ENCODE measurements at places on chromosomes 11 and 22.

DNA sequence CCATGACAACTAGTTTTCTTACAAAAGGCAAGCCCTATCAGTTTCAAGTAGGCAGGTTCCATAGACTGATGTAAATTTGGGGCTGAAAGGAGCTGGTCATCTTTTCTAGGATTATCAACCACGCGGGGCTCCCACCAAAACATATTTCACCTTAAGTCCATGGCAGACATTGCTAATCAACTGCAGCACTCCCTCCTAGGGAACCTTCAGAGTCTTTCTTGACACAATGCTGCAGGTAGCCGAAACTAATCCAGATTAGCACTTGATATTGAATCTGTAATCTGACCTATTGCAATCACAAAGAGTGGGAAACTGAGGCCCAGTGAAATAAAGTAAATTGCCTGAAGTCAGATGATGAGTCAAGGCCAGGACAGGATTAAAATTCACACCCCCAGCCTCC, 32.5 kb downstream of the MN1 start:
- no peak for DNase-seq

GRCh38 chr11:88435415-88435814, 97.9 kb upstream of the CTSC start:
- DNase-seq, result peak; percentile 42

DNA sequence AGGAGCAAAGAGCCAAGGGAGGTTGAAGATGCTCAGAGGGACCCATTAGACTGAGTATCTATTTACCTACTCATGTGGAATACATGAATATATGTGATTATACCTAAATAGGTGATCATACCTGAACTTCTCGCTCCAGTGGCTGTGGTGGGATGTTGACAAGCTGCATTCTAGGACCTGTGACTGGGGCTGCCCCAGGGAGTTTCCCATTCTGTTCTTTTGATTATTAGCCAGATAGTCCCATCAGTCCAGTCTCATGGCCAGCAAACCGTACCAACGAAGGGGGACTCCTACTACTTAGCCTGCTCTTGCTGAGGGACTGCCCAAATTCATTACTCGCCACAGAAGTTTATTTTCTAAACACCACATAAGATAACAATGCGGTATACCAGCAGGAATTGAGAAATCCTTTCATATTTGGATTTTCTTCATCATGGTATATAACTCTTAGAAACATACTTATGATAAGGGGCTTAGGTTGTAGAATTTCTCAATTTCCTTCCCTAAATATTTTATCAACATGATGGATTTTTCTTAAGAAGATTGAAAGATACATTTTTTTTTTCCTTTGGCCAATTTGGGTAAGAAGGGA, 273.9 kb downstream of the NTM start:
- DNase-seq, result no peak

GRCh38 chr11:33307984-33308383, 50.8 kb downstream of the HIPK3 start:
- no peak for DNase-seq

DNA sequence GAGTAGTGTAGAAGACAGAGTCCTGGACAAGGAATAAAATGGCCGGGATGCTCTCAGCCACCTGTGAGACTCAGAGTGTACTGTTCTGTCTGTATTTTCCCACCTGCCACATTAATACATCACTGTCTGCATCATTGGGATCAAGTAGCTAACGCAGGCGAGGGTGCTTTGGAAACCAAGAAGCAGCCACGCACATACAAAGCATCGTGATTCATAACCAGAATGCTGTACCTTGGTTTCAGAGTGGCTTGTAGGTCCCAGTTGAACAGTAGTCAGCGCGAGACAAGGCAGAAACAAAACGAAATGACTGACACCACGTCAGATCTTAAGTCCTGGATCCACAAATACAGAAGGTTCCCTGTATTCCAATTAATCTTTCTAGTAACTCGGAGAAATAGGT, 198.3 kb downstream of the GRIK4 start:
- DNase-seq, result peak; percentile 54

DNA sequence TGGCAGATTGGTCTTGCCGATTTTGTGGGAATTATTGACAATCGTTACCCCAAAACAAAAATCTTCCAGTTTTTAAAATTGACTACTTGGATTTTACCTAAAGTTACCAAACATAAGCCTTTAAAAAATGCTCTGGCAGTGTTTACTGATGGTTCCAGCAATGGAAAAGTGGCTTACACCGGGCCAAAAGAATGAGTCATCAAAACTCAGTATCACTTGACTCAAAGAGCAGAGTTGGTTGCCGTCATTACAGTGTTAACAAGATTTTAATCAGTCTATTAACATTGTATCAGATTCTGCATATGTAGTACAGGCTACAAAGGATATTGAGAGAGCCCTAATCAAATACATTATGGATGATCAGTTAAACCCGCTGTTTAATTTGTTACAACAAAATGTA, 37.2 kb downstream of the IGLL1 start:
- no peak for DNase-seq

DNA sequence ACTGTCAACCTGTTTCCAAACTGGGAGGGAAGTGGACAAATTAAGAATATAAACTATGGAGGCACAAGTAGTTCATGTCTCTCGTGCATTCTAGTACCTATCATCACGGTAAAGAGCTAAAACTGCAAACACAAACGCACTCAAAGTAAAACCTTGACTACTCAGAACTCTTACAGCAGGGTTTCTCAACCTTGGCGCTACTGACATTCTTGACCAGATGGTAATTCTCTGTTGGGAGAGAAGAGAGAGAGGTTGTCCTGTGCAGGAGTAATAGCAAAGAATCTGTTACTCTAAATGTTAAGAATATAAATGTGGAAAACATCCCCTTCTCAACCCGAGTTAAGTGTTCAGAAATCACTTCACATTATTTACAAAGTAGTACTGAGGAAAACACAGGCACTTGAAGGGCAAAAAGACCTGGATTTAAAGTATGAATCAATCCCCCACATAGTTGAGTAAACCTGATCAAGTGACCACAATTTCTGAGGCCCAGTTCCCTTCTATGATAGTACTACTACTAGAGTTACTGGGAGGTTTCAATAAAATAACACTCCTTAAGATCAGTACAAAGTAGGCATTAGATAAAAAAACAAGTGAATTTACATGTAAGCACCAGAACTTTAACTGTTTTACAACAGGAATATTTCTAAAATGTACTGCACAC, 73.1 kb upstream of the ARHGAP32 start:
- no peak for DNase-seq

- DNase-seq, result no peak
These were observed 46.3 kb upstream of the SEZ6L start for GRCh38 chr22:26122920-26123468.

- no peak for DNase-seq
These were observed 30.3 kb downstream of the DKK3 start for GRCh38 chr11:11978098-11978637.

- no peak for DNase-seq
These were observed 4.5 kb downstream of the GSTT2 start for GRCh38 chr22:23984430-23984829.

DNA sequence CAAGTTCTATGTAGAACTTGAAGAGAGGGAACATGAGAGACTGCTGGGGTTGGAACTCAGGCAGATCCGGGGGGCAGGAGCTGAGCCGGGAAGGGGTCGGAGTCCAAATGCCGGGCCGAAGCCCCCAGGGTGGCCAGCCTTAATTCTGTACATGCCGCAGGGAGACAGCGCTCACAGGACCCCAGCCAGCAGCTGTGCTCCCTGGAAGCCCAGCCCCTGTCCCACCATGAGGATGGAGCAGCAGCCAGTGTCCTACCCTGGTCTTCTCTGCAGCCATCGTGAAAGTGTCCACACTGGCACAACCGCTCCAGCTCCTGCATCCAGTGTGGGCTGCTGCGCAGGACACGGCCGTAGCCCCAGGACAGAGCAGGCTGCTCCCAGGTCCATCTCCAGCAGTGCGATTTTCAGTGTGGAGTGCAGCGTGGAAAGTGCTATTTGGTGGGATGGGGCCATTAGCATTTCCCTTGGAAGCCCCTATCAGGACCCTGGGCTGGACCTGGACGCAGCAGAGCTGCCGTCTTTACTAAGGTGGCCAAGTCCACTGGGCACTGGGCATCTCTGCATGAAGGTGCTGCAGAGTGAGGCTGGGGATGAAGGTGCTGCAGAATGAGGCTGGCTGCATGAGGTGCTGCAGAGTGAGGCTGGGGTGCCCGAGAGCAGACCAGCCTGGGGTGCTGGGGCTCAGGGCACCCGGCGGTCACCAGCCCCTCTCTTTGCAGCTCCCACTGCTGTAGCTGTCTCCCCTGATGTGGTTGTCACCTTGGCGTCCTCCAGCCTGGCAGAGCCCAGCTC, 737.4 kb downstream of the BRD1 start:
- DNase-seq, result no peak

- no peak for DNase-seq
These were observed 21.9 kb downstream of the IGSF9B start for GRCh38 chr11:133934599-133935550.

DNA sequence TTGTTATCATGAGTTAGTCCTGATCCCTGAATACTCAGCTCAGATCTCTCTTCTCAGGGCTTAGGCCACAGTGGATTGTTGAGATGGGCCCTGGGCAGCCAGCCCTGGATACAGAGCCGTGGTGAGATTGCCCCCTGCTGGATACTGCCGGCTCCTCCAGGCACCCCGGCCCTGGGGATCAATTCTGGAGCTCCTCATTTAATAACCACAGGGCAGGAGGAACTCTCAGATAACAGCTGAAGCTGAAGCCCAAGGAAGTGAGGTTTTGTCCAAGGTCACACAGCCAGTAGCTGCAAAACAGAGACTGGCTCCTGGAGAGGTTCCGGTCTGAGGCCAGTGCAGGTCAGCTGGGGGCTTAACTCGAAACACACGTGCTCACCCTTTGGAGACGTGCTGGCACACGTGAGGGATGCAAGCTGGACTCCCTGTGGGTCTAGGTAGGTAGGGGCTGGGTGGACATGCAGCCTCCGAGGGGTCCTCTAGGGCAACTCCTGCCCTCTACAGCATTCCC, 16.0 kb downstream of the USH1C start:
- DNase-seq, result peak; percentile 40

DNA sequence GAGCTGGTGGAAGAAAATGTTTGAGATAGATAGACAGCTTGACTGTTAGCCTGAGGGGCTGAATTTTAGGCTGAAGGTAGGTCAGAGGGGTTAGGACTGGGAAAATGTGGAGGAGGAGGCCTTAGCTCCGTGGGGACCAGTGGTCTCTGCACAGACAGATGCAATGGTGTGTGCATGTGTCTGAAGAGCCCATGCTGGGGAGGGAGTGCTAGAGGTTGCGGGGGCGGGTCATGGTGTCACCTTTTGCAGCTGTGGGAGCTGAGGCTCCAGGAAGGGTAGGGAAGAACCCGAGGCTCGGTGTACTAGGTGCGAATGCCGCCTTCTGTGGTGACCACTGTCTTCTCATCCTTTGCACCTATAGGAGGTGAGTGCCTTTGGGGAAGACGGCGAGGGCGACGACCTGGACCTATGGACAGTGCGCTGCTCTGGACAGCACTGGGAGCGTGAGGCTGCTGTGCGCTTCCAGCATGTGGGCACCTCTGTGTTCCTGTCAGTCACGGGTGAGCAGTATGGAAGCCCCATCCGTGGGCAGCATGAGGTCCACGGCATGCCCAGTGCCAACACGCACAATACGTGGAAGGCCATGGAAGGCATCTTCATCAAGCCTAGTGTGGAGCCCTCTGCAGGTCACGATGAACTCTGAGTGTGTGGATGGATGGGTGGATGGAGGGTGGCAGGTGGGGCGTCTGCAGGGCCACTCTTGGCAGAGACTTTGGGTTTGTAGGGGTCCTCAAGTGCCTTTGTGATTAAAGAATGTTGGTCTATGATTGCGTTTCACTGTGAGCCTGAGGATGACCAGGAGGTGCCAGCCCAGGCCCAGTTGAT, 1.6 kb downstream of the SDF2L1 start:
- no peak for DNase-seq

GRCh38 chr22:19178065-19178656, 375 bp downstream of the SLC25A1 start:
- peak; percentile 20 for DNase-seq

GRCh38 chr11:129373489-129373953, 2.1 kb upstream of the BARX2 start:
- no peak for DNase-seq

DNA sequence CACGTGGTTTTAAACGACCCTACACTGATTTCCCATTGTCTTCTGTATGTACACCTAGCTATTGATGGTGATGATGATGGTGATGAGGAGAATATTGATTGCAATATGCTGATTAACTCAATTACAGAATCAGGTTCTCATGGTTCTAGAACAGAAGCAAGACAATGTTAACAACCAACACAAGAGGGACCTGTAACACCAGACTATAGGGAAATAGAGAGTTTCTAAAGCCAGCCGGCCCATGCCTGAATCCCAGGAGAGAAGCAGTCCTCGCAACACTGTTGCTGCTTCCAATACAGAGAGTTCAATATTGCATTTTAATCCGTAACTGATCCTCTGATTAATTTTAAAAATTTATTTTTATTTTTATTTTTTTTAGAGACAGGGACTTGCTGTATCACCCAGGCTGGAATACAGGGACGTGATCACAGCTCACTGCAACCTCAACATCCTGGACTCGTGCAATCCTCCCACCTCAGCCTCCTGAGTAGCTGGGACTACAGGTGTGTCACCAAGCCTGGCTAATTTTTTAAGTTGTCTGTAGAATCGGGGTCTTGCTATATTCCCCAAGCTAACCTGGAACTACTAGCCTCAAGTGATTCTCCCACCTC, 22.2 kb upstream of the UBASH3B start:
- no peak for DNase-seq

DNA sequence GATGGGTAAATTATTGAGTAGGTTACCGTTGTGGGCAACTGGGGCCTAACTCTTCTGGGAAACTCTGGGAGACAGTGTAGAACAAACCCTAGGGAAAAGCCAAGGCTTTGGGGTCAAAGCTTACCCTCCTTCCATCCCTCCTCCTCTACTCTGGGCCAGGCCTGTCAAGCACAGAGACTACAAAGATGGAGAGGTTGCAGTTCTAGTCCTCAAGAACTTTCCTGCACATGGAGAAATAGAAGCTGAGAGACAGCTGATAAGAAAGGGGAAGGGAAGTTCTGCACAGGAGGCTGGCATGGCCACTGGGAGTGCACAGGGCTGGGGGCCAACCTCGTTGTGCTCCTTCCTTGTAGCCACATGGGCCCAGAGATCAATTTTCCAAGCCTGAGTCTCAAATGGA, 67.2 kb upstream of the ALX4 start:
- DNase-seq, result no peak

DNA sequence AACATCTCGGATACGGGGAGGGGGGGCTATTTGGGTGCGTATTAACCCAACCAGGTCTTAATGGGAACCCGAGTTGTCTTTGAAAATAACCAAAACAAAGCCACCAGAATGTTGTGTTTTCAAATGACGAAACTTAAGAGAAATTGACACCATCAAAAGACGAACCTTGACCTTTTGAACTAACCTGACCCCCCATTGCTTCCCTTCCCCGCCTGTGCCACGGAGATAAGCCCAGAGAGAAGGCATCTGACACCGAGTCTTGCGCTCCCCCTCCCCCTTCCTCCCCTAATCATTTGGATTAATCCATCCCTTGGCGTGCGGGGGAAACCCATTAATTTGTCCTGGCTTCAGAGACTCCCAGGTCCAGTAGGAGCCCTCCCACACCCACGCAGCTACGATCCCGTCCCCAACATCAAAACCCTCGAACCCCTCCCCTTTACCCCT, 4.5 kb upstream of the GCAT start:
- no peak for DNase-seq
